ENCODE measurements at places on chromosomes 5 and 9.

GRCh38 chr5:126398791-126399190 is 24.4 kb upstream of the GRAMD2B start:
- no peak for DNase-seq

- no peak for DNase-seq
Measured at GRCh38 chr5:53936481-53937352, 373.7 kb downstream of the ARL15 start.

DNA sequence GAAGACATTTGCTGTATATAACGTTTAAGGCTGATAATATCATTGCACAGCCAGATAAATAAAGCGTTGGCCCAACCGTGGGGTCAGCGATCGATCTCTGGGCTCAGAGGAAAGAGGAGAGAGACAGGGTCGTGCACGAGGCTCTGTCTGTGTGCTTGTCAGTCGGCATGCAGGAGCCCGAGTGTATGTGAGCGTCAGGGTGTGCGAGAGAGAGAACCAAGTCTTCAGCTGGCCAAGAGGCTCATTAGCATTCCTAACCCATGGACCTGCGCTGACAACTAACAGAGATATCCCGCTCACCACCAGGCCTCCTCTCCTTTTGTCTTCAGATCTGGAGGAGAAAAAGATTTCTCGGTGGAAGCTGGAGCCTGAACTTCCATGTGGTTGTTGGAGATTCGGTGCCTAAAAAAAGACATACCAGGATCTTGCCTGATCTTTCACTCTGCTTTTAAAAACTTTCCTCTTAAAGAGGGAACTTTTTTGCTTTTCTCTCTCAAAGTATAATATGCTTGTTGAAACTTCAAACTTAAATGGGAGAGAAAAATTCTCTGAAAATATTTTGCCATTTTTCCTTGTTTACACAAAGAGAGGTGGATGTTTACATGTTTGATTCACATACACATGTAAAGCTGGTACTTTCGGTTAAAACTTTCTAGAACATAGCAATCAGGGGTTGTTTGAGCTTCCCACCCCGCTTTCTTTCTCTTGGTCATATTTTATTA is 16.5 kb downstream of the NR2F1 start:
- no peak for DNase-seq

DNA sequence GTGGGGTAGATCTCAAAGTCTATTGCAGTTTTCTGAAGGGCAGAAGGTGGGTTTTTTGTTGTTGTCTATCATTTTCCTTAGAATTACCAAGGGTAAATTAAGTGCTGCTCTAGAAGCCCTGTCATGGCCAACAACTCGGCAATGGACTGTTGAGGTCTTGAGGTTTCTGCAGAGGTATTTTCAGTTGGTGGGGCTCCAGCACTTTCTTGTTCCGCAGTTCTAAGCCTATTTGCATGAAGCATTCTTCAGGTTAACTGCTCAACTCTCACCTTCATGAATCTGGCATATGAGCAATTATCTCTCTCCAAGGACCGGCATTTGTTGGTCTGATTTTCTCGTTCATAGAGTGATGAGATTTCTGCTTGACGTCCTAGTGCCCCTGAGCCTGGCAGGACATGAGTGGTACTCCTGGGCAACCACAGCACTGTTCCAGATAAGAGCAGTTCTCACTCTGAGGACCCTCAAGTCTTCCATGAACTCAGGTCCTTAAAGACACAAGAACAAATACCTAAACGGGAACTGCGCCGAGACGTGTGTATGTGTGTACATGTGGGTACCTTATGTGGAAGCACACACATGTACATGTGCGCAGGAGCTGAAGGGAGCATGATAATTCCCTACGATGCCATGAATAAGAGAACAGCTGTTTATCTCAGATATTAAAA is 544.5 kb downstream of the CSNK1G3 start:
- no peak for DNase-seq

- no peak for DNase-seq
Measured at GRCh38 chr9:122392714-122393113, 21.9 kb downstream of the PTGS1 start.

GRCh38 chr9:94922098-94922607 is 195.7 kb downstream of the AOPEP start:
- peak; percentile 55 for DNase-seq

GRCh38 chr5:165631235-165631634 is 2125.8 kb downstream of the MAT2B start:
- DNase-seq = no peak

GRCh38 chr5:68274847-68275651 is 59.5 kb downstream of the PIK3R1 start:
- no peak for DNase-seq

GRCh38 chr5:173310218-173310769 is 17.9 kb downstream of the STC2 start:
- DNase-seq = no peak

- DNase-seq = no peak
Measured at GRCh38 chr9:92775466-92775865, 10.8 kb upstream of the BICD2 start.

- DNase-seq = no peak
Measured at GRCh38 chr9:84778570-84778969, 109.0 kb downstream of the NTRK2 start.

GRCh38 chr9:115786321-115786720 is 367.3 kb upstream of the PAPPA start:
- no peak for DNase-seq

- peak; percentile 29 for DNase-seq
Measured at GRCh38 chr5:150058480-150059126, 27.8 kb downstream of the CSF1R start.

- no peak for DNase-seq
Measured at GRCh38 chr9:114960276-114960675, 29.9 kb upstream of the TNFSF8 start.

GRCh38 chr9:101068696-101069095 is 40.2 kb downstream of the PLPPR1 start:
- DNase-seq = no peak

GRCh38 chr5:59161221-59162105 is 578.6 kb downstream of the RAB3C start:
- DNase-seq = no peak

GRCh38 chr5:173323799-173324114 is 4.5 kb downstream of the STC2 start:
- DNase-seq = no peak

DNA sequence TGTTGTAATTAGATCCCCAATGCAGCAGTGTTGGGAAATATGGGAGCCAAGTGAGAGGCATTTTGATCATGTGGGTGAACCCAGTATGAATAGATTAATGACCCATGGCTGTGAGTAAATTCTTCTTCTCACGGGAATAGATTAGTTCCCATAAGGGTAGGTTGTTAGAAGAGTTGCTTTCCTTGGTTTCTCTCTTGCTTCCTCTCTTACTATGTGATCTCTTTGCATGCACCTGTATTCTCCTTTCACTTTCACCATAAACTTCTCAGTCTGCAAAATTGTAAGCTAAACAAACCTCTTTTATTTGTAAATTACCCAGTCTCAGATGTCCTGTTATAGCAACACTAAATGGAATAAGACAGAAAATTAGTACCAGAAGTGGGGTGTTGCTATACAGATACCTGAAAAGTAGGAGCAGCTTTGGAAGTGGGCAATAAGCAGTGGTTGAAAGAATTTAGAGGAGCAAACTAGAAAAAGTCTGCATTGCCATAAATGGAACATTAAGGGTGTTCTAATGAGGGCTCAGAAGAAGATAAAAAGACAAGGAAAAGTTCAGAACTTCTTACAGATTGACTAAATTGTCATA is 1090.0 kb upstream of the ARRDC3 start:
- DNase-seq = no peak

GRCh38 chr5:170623576-170624181 is 119.9 kb downstream of the KCNIP1 start:
- no peak for DNase-seq

GRCh38 chr9:136546697-136547501 is 1.1 kb upstream of the NOTCH1 start:
- DNase-seq = peak; percentile 52

DNA sequence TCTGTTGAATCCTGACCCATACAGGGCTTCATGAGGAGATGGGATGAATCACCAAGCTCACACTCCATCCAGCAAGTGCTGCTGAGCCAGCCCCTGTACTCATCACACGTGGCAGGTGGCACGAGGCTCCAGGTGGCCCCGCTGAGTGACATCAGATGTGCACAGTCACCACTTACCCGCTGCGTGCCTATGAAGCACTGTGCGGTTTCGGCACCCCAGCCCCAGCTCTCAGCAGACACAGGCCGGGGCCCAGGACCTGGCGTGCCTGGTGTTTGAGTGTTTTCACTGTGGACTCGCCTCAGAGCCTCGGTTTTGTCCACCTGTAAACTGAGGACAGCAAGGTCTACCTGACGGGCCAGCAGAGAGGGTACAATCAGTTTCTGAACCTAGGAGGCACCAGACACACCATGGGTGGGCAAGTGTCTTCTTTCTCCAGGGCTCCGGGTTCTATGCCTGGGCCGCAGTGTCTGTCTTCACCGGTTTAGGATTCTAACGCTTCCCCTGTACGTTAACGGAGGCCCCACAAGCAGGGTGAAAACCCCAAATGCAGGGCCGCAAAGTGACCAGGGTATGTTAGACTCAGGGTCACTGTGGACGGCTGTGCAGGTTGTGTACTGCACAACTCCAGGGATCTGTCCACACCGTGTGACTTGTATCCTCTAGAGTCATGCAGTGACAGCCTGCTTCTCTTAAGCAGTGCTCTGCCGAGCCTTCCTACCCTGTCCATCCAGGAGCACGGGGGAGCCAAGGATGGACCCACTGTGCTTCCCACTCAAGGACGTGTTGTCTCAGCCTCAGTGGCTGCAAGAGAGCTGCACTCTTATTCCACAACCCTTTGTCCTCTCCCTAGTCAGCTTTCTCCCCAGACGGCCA is 44.3 kb upstream of the COL5A1 start:
- peak; percentile 36 for DNase-seq

- no peak for DNase-seq
Measured at GRCh38 chr5:96652769-96653454, 9.3 kb upstream of the CAST start.

DNA sequence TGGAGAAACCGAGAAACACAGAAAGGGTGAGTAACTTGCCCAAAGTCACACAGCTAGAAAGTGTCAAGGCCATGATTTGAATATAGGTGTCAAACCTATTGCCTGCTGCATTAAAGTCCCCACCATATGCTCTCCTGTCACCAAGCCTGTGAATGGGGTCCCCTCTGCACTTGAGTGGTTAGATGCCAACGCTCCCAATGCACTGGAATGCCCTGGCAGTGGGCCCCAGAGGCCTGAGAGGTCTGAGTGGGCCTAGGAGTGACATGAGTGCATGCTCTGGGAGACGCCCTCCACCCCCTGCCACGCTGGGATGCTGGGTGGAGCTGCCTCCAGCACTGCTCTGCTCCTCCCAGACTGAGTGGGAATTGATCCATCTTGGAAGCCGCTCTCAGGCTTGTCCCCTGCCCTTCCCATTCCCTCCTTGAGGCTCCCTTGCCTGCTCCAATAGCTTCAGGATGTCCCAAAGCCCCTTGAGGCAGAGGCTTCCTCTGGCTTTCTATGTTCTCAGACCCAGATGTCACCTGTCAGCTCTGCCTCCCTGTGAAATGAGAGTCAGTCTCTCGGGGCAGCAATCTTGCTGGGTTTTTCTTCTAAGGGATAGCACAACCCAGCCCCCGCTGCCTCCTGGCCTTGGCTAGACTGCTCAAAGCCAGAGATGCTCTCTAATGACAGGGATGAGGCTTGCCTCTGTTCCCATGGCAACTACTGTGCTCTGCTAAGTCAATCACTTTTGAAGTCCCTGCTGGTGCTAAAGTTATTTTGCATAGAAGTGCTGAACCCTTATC is 6.6 kb upstream of the ARSI start:
- DNase-seq = no peak

GRCh38 chr5:127683008-127683407 is 20.2 kb upstream of the CCDC192 start:
- DNase-seq = no peak

DNA sequence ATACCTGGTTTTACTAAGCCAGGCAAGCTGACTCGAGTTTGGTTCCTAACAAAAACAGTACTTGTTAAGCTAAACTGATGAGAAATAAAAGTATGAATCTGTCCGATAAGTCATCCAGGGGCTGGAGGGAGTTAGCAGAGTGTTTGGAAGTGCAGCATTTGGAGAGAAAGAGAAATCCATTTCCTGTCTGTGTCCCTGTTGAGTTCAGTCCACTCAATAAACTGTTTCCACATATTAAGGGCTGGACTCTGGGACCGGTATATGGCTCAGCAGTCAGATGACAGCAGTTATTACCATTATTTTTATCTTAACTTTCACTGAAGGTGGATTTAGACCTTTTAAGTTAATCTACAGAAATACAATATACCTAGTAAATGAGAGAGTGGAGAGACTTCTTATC is 130.6 kb upstream of the ADRA1B start:
- no peak for DNase-seq

Data from Peyer's patch (tissue), 4 donors.